ENCODE measurements at places on chromosomes 16 and 17.
A peak's percentile ranks its signal among the peaks of the same experiment; 100 is the strongest.

GRCh38 chr16:2962334-2963073 lies 1.6 kb upstream of the KREMEN2 start:
- DNase-seq: peak; percentile 19

DNA sequence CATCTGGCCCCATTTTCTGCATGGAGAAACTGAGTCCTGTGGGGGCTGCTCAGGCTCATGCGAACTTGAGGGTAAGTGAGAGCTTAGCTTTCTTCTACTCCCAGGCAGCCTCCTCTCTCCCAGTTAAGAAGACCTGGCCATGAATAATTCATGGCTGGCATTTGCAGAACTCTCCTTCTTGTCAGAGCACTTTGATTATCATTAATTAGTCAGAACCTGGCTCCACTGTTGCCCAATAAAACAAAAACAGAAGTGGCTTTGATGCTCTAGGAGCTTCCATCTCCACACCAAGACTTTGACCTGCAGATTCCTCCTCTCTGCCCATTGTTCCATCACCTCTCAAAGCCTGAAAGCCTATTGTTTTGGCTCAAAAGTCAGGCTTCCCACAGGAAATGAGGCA lies 45.5 kb upstream of the CDH3 start:
- no peak for DNase-seq

DNA sequence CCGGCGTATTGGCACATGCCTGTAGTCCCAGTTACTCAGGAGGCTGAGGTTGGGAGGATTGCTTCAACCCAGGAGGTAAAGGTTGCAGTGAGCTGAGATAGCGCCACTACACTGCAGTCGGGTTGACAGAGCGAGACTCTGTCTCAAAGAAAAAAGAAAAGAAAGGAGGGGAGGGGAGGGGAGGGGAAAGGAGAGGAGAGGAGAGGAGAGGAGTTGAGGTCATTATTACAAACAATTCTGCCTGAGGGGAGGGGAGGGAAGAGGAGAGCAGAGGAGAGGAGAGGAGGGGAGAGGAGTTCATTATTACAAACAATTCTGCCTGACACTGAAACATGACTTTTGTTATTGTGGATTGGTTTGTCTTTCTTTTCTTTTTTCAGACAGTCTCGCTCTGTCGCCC lies 19.8 kb upstream of the ABCA5 start:
- no peak for DNase-seq

GRCh38 chr16:89052890-89053724 lies 40.5 kb upstream of the ACSF3 start:
- no peak for DNase-seq

GRCh38 chr17:40551091-40551878 lies 14.0 kb downstream of the CCR7 start:
- DNase-seq: peak; percentile 79

DNA sequence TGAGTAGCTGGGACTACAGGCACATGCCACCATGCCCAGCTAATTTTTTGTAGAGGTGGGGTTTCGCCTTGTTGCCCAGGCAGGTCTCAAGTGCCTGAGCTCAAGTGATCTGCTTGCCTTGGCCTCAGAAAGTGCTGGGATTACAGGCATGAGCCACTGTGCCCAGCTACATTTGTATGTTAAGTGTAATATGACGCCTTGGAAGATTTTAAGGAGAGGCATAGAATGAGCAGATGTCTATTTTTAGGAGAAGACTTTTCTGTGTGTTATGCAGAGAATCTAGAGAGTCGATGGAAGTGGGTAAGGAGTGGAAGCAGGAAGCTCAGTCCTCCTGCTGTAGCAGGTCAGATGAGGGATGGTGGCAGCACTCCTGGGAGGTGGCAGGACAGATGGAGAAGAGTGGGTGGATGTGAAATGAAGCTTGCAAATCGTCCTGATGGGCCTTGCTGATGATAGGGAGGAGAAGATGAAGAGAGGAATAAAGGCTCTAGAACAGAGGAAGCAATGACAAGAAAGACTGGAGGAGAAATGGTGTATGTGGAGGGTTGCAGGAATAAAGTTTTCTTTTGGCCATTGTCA lies 125.3 kb downstream of the SHISA6 start:
- DNase-seq: no peak

DNA sequence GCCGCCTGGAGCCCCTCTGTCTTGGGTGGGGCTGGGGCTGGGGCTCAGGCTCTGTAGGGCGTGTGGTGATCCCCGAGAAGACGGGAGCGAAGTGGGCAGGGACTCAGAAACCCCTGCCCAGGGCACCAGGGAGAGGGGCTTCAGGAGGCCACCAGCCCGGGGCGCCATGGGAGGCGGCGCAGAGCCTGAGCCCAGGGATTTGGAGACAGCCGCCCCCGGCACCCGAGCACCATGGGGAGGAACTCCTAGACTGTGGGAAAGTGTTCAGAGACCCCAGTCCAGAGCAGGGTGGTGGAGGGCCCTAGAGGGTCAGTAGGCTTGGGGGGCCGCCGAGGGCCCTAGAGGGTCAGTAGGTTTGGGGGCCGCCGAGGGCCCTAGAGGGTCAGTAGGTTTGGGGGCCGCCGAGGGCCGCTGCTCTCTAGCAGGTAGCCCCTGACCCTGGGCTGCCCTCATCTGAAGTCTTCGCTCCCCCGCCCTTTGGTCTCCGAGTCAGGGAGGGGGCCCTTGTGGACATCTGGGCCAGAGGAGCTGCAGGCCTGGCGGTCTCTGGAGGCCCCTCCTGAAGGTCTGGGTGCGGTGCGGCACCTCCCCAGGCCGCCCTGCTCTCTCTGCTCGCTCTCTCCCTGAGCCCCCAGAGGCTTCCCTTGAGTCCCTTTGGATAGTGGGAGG lies 734 bp downstream of the ARHGDIG start:
- DNase-seq: no peak
